ENCODE measurements at places on chromosomes 11 and 22.

DNA sequence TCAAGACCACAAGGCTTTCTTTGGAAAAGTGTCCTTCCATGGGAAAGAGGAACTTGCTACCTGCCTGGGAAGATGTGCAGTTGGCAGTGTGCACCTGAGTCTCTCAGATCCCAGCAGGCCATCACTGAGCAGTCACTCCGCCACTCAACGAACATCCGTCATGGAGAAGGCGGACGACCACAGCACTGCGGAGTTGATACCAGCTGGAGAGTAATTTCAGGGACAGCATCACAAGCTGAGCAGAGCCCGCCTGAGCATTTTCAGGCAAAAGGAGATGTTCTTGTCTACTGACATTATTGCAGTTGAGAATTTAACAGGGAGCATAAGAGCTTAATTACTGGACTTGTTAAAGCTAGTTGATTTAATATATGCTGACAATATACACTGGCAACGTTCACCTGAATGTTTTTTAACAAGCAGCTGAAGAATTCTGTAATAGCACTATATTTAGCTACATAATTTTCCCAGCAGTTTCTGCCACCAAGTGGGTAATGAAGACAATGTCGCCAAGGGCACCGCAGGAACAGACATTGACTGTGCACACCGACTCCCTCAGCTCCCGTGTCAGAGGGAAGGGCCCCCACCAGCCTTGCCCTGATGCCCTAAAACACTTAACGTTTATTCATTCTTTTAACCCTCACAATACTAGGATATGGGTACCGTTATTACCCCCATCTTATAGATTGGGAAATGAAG is 52.4 kb upstream of the ARFGAP3 start:
- DNase-seq, result no peak

DNA sequence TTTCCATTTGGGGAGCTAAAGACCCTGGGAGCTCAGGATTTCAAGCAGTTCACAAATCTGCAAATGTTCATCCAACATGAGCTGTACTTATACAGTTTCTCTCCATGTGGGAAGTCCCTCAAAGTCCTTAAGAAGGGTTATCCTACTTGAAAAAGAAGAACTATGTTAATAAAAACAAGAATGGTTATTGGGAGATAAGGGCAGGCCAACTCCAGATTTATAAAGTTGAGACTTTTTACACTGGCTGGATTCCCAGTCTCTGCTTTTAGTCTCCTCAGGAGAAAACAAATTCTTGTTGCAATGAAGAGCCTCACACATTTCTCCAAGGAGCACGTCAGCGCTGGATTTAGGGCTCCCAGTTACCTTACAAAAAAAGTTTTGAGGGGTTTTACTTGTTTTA is 34.2 kb upstream of the CTTN start:
- no peak for DNase-seq

- no peak for DNase-seq
Measured at GRCh38 chr11:3155691-3156258, 9.3 kb downstream of the OSBPL5 start.

- DNase-seq, result no peak
Measured at GRCh38 chr22:23673826-23674690, 16.8 kb upstream of the RGL4 start.

DNA sequence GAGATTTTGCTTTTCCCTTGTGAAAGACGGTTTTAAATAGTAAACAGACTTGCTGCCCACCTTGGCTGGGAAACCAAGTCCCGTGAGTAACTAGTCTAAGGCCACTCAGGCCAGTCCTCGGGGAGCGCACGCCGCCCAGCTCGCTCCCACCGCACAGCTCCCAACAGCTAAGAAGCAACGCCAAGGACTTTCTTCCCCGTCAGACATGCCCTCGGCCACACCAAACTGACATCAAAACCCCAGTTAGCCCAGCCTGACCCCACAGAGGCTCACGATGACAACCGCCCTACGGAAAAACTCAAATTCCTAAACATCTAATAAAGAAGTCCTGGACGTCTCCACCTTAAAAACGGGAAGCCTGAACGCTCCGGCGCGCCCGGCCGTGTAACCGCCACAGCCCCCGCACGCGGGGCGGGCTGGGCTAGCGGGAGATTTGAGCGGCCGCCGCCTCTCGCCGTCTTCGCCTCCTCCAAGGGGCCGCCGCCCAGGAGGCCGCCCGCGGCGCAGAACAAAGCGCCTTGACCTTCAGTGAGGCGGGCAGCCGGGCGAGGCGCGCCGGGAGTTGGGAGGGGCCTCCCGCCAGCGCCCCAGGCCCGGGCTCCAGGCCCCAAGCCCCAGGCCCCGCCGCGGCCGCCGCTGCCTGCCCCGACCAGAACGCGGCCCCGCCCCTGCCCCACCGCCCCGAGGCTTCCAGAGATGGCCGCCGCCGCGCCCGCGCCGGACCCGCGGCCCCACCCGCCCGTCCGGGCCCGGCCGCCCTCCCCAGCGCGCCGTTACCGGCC is 486 bp downstream of the NAP1L4 start:
- DNase-seq, result no peak

- no peak for DNase-seq
Measured at GRCh38 chr11:73389134-73389525, 12.9 kb downstream of the RELT start.

DNA sequence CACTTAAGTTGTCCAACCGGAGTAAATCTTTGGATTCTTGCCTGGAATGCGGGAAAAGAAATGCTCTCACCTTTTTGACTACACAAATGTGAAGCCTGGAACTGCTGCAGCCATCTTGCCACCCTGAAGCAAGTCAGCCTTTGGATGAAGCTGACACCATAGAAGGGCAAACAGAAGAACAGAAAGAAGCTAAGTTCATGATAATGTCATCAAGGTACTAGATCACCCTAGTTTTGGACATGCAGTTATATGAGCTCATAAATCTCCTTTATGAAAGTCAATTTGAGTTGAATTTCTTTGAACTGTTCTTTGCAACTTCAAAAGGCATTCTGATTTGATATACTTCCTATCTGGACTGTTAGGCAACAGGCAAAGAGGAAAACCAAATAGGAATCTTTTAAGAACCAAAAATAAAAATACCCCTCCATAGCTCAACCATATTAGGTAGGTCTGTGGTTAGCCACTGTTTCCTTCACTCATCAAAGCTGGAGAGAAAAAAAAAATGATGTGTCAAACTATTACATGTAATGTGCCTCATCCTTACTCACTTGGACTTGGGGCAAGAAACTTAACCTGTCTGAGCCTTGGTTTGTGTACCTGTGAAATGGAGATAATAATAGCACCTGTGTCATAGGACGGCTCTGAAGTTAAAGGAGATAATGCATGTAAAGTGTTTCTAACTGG is 91.9 kb downstream of the WT1 start:
- no peak for DNase-seq

DNA sequence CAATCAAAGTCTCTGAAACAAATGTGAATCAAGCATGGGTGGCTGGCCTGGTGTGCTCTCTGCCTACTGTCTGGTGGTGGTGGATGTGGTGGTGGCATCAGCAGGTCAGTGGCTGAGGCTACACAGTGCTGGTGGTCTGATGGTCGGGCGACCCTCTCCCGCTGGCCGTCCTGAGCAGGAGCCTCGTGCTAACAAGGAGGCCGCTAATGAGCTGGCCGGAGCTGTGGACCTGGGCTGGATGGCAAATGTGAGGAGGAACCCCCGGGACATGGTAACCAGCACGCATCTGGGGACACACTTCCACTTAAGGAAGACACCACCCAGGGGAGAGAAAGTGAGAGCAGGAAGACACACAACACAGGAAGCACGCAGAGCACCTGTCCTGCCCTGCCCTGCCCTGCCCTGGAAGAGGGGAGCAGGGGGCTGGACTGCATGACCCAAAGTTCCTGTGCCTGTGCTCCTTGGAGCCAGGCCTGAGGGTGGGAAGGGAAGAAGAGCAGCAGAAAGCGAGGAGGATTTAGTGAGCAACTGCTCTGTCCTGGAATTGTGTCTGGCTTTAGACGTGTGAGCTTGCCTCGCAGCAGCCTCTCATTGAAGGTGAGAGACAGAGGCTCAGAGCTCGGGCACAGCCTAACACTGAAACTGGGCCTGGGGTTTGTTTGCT is 23.7 kb downstream of the SLC37A2 start:
- no peak for DNase-seq

GRCh38 chr11:116911976-116912734 is 74.7 kb upstream of the APOA1 start:
- DNase-seq, result no peak

GRCh38 chr11:91717169-91717568 is 507.4 kb upstream of the FAT3 start:
- DNase-seq, result no peak

DNA sequence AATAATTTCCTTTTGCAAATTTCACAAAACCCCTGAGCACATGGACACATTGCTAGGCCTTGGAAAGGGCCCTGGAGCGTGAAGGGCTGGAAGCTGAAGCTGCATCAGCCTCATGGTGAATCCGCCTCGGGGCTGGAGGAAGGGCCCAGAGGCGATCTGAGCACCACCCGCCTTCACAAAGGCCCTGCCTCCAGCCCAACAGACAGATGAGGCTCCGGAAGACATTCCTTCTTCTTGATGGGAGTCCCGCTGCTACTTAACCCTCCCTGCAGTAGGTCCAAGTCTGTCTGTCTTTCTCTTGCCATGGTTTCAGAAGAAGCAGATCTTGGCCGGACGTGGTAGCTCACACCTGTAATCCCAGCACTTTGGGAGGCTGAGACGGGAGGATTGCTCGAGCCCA is 16.5 kb downstream of the ARRB1 start:
- DNase-seq, result no peak

- no peak for DNase-seq
Measured at GRCh38 chr11:111344032-111344431, 35.0 kb downstream of the POU2AF1 start.

- no peak for DNase-seq
Measured at GRCh38 chr11:86035164-86035563, 33.7 kb downstream of the PICALM start.

DNA sequence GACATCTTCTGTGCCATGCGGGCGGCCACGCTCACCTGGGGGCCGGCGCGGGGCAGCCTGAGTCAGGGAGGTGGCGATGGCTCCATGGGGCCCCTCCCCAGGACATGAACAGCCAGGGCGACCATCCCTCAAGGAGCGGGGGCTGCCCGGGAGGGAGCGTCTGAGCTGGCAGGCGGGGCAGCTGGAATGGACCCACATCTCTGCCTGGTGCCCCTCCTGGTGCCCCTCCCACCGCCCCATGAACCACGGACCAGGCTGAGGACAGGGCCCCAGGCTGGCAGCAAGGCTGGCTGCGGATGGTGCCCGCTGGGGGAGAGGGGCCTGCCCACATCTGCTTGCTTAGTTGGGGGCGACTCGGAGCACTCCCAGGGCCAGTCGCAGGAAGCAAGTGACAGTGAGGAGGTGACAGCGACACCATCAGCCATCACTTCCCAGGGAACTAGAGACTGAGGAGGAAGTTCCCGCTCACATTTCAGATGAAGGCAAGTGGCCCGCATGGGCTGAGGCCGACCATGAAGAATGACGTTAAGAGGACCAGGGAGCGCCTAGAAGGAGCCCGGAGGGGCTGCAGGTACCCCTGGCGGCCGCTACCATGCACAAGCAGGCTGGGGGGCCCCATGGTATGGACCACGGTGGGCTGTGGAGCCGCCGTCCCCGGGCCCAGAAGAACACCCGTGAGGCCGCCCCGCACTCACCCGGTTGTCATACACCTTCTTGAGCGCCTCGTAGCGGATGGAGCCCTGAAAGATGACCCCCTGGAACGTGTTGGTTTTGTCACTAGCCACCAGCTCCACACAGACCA is 37.3 kb downstream of the KIAA0930 start:
- DNase-seq, result no peak

DNA sequence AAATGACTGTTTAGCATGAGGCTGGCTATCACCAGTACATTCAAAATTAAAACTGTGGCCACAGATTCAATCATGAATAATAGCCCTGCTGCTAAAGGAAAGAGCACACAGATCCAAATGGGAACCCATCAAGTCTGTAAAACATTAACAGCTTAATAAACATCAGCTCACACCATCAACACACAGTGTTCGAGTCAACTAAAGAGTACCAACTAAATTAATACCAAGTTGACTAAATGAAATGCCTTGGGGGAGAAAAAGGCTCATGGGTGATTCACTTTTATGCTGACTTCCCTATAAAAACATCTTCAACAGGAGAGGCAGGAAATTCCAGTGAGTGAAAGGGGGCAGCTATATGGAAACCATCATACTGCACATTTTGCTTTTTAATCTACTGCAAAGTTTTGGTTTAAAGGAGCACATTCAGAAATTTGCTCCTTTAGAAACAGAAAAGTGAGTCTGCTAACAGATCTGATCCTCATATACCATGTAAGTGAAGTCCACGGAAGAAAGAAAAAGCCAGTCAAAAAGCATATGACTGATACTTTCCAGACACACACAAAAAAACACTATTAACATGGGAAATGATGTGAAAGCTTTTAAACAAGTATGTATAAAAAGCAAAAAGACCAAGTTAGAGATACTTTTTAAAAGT is 16.3 kb downstream of the LGR4 start:
- no peak for DNase-seq

- DNase-seq, result no peak
Measured at GRCh38 chr22:49961601-49962011, 1.0 kb downstream of the PIM3 start.

- DNase-seq, result no peak
Measured at GRCh38 chr22:50684501-50684900, 11.9 kb downstream of the SHANK3 start.

DNA sequence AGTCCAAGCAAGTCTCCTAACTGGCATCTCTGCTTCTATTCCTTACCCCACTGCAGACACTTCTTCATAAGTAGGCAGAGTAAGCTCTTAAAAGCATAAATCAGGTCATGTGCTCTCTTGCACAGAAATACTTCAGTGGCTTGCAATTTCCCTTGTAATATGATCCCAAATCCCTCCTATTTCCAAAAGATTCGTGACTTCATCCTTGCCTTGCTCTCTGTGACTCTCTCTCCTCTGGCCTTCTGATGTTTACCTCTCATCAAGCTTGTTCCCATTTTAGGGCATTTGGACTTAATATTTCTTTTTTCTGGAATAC is 37.4 kb upstream of the NCR3LG1 start:
- DNase-seq, result no peak

DNA sequence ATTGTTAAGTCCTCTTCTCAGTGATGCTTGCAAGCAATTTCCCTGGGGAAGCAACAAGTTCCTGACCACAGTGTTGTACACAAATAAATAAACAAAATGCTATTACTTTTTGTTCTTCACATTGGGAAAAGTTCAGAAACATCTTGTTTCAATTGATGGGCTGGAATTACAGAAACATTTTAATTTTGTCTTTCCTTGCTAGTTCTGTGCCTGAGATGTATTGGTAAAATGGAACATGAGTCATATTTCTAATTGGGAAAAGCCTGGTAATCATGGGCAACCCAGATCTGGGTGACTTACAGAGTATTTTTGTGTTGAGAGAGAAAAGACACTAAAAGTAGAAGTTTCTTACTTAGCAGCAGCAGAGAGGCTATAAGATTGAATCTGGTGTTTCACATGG is 576 bp upstream of the BLID start:
- no peak for DNase-seq
